ENCODE measurements at places on chromosomes 7 and 10.

- DNase-seq = no peak
These were observed 615.0 kb upstream of the MBL2 start for GRCh38 chr10:53387562-53387961.

DNA sequence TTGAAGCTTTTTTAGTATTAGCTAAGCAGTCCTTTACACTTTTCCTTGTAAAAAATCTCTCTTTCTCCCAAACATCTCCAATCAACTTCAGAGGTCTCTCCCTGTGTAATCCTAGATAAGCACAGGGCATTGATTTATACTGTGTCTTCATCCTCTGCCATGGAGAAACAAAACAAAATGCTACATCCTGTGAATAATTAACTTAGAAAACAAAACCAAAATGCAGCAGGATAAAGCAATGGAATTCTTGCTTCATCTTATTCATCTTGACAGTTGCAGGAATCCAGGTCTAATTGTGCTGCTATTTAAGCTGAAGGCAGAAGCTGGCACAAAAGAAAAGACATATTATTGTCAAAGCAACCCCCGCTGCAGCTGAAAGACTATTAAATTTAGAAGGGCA is 641.5 kb upstream of the SORCS1 start:
- DNase-seq = no peak

GRCh38 chr10:6543431-6544005 is 36.6 kb downstream of the PRKCQ start:
- no peak for DNase-seq

DNA sequence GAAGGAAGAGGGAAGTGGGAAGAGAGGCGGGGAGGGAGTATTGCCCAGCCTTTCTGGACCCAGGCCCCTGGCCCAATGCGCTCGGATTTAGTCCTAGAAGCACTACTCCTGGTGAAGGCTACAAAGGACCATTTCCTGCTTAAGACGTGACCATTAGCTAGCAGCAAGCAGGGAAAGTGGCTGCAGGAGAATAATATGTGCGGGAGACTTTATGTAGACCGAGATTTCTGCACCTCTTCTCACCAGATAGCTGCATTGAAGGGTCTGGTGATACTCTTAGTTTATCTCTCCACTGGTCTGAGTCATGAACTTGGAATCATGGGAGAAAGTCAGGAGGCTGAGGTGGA is 3.1 kb downstream of the VAX1 start:
- DNase-seq = no peak

GRCh38 chr10:98411768-98412167 is 3.2 kb downstream of the PYROXD2 start:
- DNase-seq = no peak

DNA sequence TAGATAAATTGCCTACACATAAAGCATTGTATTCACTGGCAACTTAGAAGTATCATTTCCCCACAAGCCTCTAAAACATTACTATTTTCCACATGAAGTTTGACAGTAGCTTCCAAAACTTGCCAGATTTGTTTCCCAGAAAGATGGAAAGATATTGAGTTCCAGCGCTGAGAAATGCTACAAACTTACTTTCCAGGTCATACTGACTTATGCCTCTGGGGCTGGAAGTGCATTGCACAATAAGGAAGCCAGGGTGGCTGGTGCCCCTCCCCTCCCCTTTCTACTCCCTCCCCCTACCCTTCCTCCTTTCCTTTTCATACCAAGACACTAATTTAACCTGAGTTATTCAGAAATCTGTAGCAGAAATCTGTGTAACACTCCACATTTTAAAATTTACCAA is 212.6 kb downstream of the WDR37 start:
- DNase-seq = no peak
